ENCODE measurements at places on chromosomes 16 and 17. TPM values are rescaled to one million over a fixed set of nuclear protein-coding genes. Genes with fewer than 3 reads are reported as not detected.

DNA sequence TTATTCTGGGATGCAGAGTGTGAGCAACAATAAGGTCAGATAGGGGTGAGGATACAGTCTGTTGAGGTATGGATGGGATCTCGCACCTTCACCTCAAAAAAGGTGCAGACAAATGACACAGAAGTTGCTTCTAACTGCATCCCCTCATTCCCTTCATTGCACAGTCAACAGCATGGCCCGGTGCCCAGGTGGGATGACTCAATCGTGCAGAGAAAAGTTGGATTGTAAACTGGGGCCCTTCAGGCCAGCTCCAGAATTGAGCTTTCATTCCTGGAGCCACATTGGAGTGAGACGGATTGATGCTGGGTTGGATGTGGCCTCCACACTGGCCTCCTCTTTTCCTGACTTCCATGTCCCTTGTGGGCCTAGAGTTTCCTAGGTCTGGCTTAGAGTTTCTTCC, 977.4 kb downstream of the KCNJ18 start:
- no peak for DNase-seq

DNA sequence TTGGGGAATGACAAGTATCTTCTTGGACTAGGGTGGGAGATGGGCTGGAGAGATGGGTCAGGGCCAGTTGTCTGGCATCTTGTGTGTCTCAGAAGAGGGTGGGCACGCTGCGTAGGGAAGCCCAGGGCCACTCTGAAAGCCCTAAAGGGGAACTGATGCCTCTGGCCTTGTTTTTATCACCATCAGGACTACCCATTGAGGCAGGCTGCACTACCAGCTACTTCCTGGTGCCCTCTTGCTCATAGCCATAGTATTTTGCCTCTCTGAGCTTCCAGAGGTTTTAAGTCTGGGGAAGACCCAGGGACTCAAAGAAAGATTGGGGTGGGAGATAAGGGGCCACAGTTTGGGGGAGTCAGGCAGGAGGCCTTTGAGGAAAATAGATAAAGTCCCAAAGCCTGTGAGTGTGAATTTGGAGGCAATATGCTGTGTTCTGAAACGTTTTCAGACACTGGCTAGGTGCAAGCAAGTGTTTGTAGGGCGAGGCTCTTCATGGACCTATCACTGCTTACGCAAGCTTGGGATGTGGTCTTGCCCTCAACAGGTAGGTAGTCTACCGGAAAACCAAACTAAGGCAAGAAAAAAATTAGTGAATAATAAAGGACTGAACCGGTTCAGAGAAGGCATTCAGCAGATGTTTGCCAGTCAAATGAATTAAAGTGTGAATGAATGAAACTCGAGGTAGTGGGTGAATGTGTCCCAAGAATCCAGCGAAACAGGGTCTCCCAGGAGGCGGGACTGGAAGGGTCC, 688 bp upstream of the ITGB3 start:
- no peak for DNase-seq

GRCh38 chr16:50213939-50214519, 52.3 kb upstream of the ADCY7 start:
- DNase-seq: no peak

GRCh38 chr17:2403044-2403443, 2.2 kb upstream of the MNT start:
- DNase-seq: no peak

- peak; percentile 94 for DNase-seq
Observed at GRCh38 chr17:58308985-58309917, 19.3 kb downstream of the TSPOAP1 start.

- DNase-seq: no peak
Observed at GRCh38 chr16:82653550-82654511, 27.1 kb downstream of the CDH13 start.

DNA sequence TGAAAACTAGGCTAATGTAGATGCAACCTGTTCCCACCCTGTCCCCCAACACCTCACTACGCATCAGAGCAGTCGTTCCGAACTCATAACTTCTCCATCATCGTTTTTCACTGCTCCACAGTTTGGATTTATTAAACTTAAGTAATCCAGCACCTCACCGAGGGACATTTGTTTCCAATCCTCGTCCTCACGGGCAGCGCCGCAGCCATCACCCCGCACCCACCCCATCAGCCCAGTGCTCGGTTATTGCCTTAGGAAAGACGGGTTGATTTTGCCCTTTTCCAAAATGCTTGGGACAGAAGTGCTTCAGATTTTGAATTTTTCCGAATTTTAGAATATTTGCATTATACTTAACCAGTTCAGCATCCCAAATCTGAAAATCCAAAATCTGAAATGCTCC, 71.0 kb upstream of the DOC2B start:
- DNase-seq: no peak

GRCh38 chr16:19588661-19589060, 33.2 kb downstream of the VPS35L start:
- DNase-seq: no peak

GRCh38 chr17:8073627-8074484, 13.7 kb downstream of the ALOX12B start:
- DNase-seq: no peak

Gene ZNF646
- 10.6 TPM for total RNA-seq

Gene NUDT7
- total RNA-seq: 3.4 TPM

Gene TBC1D3G
- not detected for total RNA-seq

Gene CA4
- total RNA-seq: not detected

Gene NPIPA8
- not detected for total RNA-seq

Gene KRTAP1-1
- total RNA-seq: not detected

Gene GAST
- total RNA-seq: not detected

Gene CDRT15L2
- total RNA-seq: not detected

Measured in vagina (tissue), 2 donors.